Activated gamma-delta T cell treated with anti-CD3 and anti-CD28 coated beads, Interleukin-2, amount 50 U/mL, for 16 hours (primary cell): ENCODE measurements at places on chromosomes 5 and 9.

DNA sequence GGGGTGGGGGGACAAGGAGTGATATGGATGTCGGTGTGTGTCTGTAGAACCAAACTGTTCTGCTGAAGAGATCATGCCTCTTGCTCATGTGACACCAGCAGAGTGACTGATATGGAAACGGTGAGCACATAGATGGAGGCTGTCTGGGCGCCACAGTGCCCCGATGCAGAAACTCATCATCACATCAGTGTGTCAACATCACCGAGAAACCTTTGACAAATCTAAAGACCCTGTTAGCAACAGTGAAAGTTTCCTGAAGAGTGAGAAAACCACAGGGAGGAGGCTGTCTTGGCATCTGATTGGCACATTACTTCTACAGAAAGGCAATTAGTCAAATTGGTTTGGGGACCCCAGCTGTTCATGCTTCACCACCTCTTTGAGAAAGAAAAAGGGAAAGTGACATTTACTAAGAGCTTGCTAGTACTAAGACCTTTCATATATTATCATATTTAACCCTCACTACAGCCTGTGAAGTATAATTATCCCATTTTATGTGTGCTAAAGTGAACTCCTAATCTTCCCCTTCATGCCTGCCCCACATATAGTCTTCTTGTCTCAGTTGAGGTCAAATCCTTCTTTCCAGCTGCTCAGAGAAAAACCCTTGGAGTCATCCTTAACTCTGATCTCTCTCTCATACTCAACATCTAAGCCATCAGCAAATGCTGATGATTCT lies 25.6 kb downstream of the CSF2 start:
- DNase-seq = peak; percentile 47

DNA sequence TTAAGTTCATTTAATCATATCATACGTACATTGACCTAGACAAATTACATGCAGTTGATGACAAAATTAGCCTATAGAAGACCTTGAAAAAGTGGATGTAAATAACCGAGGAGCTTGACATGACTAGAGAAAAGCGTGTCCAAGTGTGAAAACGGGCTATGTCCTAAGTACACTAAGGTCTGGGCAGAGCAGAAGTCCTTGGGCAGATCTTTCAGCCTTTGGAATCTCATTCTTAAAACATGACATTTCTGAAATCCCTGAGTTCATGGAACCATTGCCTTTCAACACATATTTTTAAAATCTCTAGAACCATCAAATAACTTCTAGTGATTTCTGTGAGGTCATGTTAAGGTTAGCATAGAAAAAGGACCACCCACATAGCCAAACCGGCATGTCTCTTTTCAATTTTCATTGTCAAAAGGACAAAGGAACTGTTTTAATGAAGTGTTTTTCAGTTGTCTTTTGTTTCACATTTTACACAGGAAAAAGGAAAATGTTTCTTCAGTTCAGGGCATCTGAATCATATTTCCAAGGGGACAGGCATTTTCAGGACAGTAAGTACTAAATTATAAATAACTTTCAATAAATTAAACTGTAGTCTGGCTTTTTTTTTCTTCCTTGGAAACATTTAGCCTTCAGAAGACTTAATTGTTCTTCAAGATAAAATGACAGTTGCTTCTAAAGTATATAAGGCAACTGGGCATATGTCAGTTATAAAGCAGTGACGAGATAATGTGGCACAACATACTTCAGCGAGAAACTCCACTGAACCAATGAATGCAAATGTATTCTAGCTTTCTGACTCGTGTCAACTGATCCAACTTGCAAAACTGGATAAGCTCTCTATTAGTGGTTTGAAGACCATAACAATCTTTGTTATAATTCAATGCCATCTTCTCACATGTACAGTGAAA lies 416.8 kb downstream of the NFIB start:
- DNase-seq = no peak

- peak; percentile 83 for DNase-seq
Observed at GRCh38 chr5:178116143-178116885, 3.0 kb downstream of the N4BP3 start.

DNA sequence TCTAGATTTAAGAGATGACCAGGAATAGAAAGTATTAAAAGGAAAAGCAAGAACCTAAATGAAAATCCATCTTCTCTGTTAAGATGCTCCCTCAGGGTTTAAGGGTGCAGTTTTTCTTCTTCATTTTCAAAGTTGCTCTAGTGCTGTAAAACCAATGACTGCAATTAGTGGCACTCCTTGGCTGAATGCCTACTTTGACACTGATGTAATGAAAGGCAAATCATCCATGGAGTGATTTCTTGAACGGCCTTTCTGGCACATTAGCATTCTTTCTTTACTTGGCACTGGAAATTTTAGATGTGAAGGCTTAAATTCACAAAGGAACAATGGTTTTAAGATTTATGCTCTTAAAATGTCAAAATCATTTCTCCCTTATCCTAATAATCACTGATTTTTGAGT lies 19.3 kb upstream of the ISCA1 start:
- DNase-seq = no peak

- DNase-seq = no peak
Observed at GRCh38 chr9:134634176-134634575, 7.4 kb upstream of the COL5A1 start.

- no peak for DNase-seq
Observed at GRCh38 chr9:20848490-20848889, 164.4 kb downstream of the FOCAD start.

DNA sequence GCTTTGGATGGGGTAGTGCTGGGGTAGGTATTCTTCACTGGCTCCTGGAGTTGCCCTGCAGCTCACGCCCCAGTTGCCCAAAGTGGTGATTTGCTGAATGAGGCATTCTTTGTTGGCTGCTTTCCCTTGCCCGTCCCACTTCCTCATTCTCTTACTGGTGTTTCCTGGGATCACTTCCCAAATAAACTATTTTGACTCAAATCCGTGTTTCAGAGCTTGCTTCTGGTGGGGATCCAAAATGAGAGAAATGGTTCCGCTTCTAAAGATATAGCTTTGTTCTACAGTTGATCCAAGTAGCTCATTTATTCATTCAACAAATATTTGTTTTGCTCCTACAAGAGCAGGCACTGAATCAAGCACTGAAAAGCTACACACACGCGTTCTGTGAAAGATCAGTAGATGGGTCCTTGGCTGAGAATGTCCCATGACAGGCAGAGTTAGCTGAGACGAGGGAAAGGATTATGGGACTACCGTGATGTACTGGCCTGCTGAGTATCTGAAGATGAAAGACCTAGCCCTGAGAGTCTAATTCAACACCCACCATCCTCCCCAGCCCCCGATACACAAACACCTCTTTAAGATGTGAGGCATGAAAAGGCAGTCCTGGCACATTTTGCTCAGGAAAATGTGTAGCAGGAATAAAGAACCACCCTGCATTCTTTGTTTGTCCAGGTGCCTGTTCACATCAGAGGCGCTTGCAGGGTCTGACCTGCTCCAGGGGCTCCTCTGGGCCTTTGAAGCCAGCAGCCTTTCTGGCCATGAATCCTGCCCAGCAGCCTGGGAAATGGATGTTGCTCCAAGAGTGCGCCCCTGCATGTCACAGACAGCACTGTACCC lies 143.1 kb upstream of the RANBP3L start:
- no peak for DNase-seq

- no peak for DNase-seq
Observed at GRCh38 chr5:76363352-76364225, 39.5 kb upstream of the IQGAP2 start.

GRCh38 chr9:4618700-4619099 lies 43.4 kb upstream of the PLPP6 start:
- DNase-seq = no peak
